ENCODE measurements at places on chromosomes 13 and 19.
A peak's percentile ranks its signal among the peaks of the same experiment; 100 is the strongest.

- DNase-seq: no peak
Measured at GRCh38 chr13:51807041-51807440, 3.1 kb upstream of the DHRS12 start.

GRCh38 chr19:41328157-41328841 lies 18.3 kb downstream of the CCDC97 start:
- no peak for DNase-seq

GRCh38 chr13:110942248-110942981 lies 27.5 kb upstream of the ANKRD10 start:
- DNase-seq: no peak

GRCh38 chr13:113139577-113139976 lies 17.0 kb downstream of the F10 start:
- no peak for DNase-seq

- no peak for DNase-seq
Measured at GRCh38 chr13:92137520-92137919, 739.1 kb downstream of the GPC5 start.

GRCh38 chr19:36140304-36141038 lies 605 bp downstream of the CAPNS1 start:
- peak; percentile 83 for DNase-seq

- no peak for DNase-seq
Measured at GRCh38 chr19:7961920-7962626, 18.6 kb upstream of the TIMM44 start.

DNA sequence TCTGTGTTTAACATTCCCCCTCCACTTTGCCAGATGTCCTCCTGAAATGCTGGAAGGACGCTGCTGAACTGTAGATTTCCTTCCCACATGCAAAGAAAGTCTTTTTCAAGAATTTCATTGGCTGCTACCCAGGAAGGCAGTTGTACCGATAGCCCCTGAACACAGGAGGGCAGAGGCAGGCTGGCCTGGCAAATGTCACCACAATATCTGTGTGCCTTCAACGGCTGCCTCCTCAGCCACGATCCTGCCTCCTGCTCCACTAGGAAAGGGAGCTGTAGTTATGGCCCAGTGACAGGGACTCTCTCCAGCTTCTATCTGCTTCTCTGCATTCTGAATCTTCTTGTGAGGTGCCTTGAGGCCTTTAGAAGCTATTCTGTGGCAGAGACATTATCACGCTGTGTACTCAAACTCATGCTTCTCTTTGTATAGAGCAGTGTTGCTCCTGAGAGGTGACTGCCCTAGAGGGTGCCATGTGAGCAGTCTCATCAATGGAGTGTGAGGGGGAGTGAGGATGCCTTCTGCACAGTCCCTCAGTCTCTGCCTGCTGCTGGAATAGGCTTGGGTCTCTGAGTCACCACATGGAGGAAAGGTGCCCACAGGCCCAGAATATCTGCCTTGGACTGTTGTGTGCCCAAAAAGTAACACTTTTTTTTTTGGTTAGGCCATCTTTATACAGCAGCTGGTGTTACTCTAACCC lies 279.8 kb downstream of the DNAJC15 start:
- DNase-seq: peak; percentile 73

DNA sequence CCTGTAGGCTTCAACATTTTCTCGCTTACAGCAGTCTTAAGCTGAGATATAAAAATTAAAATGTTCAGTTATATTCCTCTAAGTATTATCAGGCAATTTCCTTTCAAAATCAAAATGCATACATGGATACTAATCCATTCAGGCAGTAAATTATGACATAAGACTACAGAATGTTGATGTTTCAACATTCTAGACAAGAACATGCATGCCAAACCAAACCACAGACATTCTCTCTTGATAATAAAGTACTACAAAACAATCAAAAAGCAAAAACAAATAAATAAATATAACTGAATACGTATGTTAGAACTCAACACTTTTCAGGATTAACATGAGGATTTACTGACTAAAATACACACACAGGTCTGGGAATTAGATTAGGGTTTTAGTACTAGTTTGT lies 7.7 kb downstream of the DIS3 start:
- DNase-seq: no peak

DNA sequence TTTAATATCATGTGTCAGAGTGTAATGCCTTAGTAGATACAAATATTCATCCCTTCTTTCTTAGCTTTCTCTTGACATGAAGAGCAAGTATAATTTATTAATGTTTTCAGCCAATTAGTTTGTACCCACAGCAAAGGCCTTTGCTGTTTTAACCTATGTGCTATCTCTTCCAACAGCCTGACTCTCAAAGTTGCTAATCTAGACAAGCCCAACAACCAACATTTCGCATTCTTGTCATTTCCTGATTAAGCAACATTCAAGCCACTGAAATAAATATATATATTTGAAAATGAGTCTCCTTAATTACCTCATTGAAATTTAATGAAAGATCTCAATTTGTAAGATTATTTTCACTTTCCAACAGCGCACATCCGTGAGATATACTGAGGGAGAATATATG lies 18.5 kb downstream of the EPSTI1 start:
- no peak for DNase-seq

DNA sequence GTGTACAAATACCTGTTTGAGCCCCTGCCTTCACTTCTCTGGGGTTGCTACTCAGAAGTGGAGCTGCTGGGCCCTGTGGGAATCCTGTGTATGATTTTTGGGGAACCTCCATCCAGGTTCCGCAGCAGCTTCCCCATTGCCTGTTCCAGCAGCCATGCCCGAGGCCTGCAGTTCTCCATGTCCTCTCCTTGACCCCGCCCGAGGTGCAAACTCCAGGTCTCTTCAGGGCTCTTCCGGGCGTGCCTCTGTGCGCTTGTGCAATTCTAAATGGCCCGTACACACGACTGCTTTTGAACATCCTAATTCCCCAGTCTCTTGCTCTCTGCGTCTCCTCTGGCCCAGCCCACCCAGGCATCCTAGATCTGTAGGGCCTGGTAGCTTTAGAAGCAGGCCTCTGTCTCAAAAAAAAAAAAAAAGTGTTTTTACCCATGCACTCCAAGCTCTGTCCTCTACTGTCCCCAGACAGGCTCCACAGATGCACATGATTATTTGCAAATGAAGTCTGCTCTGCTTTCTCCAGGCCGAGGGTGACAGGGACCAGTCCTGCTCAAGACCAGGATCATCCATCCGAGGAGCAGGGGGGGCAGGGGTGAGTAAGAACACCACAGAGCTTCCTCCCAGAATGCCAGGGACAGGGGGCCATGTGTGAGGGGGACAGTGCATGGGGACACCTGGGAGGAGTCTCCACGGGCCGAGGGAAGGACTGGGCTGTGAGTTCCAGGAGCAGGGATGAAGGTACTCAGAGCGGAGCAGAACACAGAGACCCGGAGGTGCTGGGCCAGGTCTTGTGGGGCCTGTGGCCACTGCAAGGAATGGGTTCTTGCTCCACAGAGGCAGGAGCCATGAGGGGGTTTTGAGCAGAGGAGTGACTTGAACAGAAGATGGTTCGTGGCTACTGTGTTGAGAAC lies 51.7 kb downstream of the SLC7A9 start:
- DNase-seq: no peak

- DNase-seq: no peak
Measured at GRCh38 chr13:33188093-33188882, 97.3 kb downstream of the STARD13 start.

GRCh38 chr19:49911381-49912145 lies 14.9 kb upstream of the IL4I1 start:
- no peak for DNase-seq

DNA sequence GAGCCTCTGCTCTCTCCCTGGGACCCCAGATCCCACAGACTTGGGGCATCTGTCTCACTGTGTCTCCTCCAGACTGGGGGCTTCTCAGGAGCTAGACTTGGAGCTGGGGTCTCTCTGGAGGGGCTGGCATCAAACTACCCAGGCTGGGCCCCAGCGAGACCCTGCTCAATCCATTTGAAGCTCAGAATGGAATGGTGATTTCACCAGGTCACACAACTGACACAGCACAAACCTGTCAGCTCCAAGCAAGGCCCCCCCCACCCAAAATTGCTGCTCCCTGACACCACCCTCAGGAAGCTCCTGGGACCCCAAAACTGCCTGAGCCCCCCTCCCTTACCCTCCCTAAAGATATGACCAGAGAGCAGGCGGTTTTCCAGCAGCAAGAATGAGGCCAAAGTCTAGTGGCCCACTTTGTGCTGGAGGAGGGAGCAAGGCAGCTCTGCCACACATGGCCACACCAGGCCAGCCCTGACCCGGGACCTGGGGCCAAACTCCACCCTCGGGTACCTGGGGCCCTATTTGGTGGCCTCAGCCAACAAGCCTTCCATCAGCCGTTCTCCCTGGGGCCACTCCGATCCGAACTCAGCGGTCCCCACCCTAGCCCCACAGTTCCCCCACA lies 2.4 kb downstream of the NR2F6 start:
- DNase-seq: no peak

GRCh38 chr13:42849200-42849599 lies 67.8 kb downstream of the FAM216B start:
- DNase-seq: no peak

GRCh38 chr13:98295371-98295770 lies 118.3 kb upstream of the RNF113B start:
- no peak for DNase-seq

GRCh38 chr13:30884543-30884942 lies 21.5 kb upstream of the MEDAG start:
- DNase-seq: no peak

DNA sequence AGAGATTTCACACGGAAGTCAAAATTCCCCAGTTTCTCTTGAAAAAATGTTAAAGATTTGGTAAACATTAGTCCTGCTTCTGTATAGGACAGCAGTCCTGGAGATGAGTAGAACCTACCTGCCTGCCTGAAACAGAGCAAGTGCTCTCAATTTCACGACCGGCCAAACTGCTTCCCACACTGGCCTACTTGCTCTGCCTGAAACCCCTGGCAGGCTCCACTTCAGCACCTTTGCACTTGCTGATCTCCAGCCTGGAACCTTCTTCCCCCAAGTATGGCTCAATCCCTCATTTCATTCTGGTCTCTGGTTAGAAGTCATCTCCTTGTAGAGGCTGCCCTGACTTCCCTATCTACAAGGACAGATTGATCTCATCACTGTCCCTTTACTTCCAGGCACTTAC lies 271.4 kb downstream of the DLEU7 start:
- no peak for DNase-seq

GRCh38 chr13:98068521-98068920 lies 74.4 kb upstream of the FARP1 start:
- DNase-seq: no peak

GRCh38 chr19:11387162-11388034 lies 3.3 kb upstream of the EPOR start:
- DNase-seq: no peak

DNA sequence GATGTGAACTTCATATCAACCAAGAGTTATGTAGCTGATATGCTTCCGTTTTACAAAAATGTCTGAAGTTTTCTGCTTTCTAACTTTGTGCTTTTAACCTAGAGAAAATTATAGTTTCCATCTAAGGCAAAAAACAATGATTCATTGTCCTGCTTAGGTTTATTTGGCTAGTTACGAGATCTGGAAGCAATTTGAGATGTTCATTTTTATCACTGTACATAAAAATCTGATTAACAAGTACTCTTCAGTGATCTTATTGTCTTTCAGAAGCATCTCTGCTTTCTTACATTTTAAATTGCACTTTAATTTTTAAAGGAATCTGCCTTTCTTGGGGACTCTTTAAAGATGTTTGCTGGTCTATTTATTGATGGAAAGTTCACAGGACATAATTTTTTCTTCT lies 188.1 kb downstream of the RFC3 start:
- no peak for DNase-seq

GRCh38 chr19:4403005-4403761 lies 743 bp downstream of the CHAF1A start:
- peak; percentile 29 for DNase-seq

DNA sequence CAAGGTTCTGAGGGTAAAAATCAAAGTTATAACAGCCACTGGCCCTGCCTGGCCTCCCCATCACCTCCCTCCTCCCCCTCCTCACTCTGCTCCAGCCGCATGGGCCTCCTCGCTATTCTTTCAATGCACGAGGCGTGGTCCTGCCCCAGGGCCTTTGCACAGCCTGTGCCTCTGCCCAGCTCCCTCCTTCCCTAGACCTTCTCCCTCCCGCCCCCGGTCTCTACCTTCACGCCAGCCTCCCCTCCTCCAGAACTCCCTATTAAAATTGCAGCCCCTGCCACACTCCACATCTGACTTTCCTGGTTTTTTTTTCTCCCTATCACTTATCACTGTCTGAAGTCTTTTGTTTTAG lies 3.3 kb downstream of the RAX2 start:
- DNase-seq: no peak

GRCh38 chr19:38285567-38285966 lies 18.5 kb upstream of the C19orf33 start:
- DNase-seq: no peak

- peak; percentile 41 for DNase-seq
Measured at GRCh38 chr13:79749984-79750551, 269.1 kb downstream of the NDFIP2 start.

GRCh38 chr19:30790056-30790680 lies 418.0 kb downstream of the ZNF536 start:
- DNase-seq: no peak

DNA sequence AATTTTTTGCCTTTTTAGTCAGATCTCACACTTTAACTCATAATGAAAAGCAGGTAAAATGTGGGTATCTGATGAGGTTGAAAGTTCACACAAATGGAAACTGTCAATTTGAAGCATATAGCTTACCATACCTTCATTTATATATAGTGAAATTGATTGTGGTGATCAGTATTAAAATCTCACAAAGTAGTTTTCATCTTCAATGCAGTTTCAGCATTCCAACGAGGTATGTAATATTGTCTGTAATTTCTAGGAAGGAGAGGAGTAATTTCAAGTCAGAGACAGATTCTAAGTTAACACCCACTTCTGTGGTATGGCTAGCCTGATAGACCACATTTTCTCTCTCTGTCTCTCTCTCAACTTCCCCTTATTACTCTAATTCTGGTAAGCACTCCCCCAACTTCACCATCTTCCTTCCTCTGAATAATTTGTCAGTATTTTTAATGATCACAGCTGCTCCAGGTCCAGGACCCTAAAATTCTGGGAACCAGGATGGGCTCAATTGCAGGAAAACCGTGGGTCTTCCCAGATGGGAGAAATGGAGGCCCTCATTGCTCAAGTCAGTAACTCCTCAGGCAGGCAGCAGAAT lies 455.7 kb downstream of the FGF9 start:
- no peak for DNase-seq

- no peak for DNase-seq
Measured at GRCh38 chr13:30905932-30906383, at the start of gene MEDAG. TSS of gene MEDAG (plus strand) at chr13:30906271. CDS start at chr13:30906516, 245 bp downstream.

DNA sequence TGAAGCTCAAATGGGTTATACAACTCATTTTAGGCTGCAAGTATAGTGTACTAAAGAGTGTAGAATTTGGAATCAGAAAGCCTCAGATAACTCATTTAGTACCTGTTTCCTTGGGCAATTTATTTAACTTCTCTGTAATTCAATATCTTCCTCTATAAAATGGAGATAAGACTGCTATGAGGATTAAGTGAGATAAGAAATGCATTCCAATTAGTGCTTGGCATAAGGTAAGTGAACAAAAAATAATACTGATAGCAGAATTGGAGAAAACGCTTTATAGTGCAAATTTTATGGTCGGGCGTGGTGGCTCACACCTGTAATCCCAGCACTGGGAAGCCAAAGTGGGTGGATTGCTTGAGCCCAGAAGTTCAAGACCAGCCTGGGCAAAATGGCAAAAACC lies 25.0 kb downstream of the DACH1 start:
- no peak for DNase-seq

GRCh38 chr13:92573467-92574057 lies 653.0 kb upstream of the GPC6 start:
- DNase-seq: peak; percentile 50

Measured in H9 (cell line).